HepG2 (cell line): ENCODE measurements at places on chromosomes 12 and 14.

- DNase-seq, result no peak
These were observed 49.2 kb downstream of the DAD1 start for GRCh38 chr14:22539831-22540230.

DNA sequence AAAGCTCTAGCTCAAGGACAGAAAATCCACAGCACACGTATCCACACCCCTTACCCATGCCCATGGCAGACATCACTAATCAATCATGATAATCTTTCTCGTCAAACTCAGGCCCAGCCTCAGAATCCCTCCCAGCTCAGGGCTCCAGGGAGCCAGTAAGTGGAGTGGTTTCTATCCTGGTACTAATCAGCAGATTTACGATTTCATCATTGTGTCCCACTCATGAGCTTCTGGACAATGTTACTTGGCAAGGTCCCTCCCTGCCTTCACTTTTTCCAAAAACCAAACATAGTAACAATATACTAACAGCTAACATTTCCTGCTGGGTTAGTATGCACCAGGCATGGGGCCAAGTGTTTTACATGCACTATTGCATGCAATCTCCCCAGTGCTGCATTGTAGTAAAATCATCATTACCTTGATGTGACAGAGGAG lies 45.8 kb upstream of the NCOR2 start:
- no peak for DNase-seq

GRCh38 chr12:120498870-120499515 lies 3.1 kb downstream of the DYNLL1 start:
- no peak for DNase-seq

DNA sequence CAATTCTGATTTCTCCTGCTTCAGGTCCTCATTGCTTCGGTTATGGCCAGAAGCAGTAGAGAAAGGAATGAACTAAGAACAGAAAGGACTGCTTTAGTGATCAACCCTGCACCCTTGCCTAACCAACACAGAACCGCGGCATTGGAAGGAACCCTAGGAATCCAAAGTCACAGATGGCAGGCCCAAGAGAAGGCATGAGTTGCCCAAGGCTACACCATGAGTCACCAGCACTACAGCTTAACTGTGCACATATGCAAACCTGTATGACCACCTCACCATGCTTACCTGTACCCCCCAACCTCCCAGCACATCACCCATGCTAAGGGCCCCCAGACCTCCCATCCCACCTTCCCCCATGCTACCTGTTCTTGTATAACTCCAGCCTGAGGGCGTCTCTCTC lies 25.9 kb upstream of the BLTP3B start:
- DNase-seq, result no peak

GRCh38 chr14:49977126-49977841 lies 84.4 kb downstream of the ARF6 start:
- DNase-seq, result no peak

DNA sequence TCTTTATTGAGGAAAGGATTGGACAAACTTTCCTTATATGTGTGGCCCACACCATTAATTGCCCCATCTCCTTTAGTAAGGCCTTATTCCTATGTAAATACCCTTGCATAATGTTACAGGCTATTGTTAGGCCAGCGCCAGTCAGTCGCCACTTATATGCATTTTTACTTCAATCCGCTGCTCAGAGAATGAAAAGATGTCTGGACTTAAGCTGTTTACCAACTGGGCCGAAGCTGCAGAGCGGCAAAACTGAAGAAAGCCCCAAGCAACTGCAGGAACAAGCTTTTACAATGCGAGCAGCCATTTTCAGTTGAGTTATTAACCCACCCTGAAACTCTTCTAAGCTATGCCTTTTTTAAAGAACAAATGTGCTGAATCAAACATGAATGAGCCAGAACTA lies 92.1 kb upstream of the OTX2 start:
- DNase-seq, result no peak

DNA sequence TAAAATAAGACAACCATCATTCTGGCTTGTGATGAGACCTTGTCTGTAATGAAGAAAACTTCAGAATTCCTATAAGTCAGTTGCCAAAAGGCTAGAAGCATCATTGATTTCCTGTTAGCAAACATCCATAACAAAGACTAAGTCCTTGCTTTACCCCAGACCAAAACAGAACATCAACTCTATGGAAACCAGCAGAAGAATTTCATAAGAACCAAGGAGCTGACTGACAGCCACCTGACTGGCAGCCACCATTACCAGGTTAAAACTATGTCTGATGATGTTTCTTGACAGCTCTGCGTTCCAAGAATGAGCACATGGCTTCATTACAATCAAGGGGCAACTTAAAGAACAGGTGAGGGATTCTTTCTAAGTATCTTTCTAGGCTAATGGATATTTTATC lies 29.3 kb downstream of the HECTD4 start:
- no peak for DNase-seq

- DNase-seq, result no peak
These were observed 201.2 kb downstream of the DAD1 start for GRCh38 chr14:22387776-22388241.

GRCh38 chr12:132559652-132560363 lies 50.6 kb downstream of the LRCOL1 start:
- peak; percentile 6 for DNase-seq

DNA sequence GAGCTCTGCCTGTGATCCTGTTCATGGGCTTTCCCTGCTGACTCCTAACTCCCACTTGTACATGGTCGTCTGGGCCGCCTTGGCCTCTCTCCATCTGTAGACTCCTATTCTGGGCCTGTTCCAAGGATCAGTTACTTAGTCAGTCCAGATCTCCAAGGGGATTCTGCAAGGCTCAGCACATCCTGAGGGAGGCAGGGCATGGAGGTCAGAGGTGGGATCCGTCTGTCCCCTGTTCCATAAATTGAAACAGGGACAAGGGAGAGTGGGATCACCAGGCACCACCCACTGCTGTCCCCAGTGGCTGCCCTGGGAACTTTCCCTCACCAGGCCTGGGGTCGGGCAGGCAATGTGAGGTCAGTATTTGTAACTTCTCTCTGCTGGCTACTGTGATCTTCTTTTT lies 43.5 kb downstream of the KCTD10 start:
- DNase-seq, result no peak

DNA sequence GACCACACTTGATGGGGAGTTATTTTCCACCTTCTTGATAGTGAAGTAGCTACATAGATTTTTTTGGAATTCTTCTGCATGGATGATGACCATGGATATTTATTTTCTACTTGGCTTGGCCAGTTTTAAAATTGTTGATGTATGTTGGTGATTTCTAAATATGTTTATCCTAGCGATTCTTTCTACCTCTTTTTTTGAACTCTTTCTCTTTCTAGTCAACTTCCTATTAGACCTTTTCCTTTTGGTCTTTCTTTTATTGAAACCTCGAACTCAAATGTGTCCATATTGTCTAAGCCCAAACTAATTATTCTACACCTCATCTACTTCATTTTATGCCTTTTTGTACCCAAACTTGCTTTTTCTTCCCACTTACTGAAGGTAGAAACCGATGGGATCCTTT lies 37.0 kb downstream of the CCDC91 start:
- DNase-seq, result no peak

DNA sequence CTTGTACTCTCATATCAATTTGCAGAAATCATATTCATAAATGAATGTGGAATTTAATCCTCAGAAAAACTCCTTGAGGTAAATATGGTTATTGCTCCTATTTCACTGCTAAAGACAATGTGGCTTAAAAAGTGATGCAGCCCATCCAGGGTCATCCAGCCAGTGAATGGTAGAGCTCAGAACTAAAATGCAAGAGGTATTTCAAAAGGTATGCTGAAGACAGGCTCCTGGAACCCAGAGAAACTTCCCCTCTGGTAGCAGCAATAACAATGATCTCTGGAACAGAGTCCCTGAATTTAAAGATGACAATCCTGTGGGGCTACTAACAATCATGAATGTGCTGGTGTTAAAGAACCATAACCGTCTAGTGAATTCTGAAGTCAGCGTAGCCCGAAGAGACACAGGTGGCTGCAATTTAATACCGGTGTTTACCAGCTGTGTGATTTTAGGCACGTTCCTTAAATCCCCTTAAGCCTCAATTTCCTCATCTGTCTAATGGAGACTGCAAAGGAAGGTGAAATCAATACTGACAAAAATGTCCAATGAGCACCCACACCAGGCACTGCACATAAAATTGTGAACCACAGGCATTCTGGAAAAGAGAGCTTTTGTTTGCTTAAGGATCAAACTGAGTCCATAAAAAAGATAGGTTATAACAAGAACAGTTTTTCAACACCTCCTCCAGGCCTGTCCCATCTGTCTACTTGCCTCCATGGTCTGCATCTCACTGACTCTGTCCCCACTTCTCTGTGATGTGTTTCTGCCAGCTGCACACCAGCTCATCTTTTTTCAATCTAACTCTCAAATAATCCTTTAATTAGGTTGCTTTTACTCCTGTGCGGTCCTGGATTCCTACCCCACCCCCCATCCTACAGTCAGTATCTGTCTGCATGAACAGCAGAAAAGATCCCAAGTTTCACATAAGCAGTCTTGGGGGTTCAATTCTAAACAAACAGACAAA lies 10.5 kb downstream of the TM7SF3 start:
- no peak for DNase-seq

DNA sequence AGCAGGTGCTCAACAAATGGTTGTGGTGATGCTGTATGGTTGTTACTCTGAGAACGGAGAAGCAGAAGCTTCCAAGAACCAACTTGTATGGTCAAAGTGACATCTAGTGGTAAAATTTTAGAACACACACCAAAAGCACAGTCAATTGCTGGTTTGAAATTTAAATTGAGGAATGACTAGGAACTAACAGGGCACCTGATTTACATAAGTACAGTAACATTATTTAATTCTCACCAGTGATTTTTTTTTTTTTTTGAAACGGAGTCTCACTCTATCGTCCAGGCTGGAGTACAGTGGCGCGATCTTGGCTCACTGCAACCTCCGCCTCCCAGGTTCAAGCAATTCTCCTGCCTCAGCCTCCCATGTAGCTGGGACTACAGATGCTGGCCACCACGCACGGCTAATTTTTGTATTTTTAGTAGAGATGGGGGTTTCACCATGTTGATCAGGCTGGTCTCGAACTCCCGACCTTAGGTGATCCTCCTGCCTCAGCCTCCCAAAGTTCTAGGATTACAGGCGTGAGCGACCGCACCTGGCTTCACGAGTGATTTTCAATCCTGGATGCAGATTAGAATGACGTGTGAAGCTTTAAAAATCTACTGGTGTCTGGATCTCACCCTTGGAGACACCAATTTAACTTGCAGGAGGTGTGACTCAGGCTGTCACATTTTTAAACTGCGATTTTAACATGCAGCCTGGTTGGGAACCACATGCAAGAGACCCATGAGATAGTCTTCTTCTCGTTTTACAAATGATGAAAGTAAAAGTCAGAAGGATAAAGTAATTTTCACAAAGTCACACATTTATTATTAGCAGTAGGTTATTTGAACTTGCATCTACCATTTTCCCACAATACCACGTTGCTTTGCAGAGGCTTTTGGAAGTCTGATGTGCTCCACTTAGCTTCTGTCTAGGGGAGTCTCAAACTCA lies 14.1 kb upstream of the NUMB start:
- DNase-seq, result peak; percentile 64

- no peak for DNase-seq
These were observed 15.5 kb downstream of the CCDC63 start for GRCh38 chr12:110862329-110862728.

DNA sequence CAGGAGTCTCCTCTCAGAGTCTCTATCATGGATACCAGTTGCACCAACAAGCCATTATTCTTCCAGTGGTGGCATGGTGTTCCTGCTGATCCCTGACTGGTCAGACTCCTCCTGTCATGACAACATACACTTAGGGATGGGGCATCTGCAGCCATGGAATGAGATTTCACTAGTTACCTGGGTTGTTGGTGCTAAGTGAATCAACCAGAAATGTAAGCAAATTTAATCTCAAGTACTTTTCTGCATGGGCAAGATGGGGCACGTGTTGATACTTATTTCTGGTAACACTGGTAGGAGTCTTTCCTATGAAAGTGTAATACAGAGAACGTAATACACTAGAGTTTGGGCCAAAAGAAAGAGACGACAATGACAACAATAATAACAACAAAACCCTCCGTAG lies 211.5 kb upstream of the FOXN3 start:
- no peak for DNase-seq

DNA sequence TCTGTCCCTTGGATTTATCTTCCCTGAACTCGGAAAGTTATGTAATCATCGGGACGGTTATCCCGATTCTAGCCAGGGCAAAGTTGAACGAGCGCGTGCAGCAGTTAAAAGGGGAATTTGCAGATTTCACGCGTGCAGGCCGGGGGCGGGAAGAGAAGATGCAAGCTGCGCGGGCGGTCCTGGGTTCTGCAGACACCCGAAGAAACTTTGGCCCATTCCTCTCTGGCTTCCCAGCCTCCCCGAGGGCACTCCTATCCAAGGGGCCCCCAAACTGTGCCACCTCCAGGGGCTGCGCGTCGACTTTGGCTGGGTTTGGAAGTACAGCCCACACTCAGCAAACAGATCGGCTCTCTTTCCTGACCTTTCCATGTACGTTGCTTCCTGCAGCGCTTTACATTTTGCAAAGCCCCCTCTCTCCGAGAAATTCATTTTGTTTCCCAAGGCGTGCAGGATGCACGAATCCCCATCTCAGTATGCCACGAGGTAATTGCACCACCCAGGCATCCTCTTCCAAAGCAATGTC lies 941 bp upstream of the PPP1CC start:
- no peak for DNase-seq

DNA sequence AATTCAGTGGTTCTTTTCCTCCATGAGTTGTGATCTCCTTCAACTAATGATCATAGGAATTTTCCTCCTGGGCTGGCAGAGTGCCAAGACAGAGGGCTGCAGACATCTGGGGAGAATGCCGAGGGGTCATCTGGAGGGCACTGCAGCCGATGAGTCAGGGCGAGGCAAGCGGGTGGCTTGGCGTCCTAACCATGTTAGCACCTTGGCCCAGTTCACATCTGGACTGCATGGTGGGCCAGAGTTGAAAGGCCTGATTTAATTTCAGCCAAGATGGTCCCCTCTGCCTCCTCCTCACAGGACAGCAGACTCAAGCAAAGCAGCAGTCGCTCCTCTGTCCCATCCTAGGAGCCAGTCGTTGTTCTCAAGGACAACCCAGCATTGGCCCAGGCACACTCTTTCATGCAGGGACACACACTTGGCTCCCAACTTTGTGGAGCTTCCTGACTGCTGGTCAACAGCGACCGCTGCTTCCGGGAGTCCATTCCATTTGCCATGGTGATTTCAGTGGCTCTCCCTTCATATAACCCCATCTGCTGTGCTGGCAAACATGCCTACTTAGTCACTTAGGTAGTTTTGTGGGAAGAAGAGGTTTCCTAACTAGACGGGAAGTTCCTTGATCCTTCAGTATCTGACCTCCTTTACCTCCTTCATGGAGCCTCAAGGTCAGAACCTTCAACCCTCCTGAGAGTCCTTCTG lies 161.8 kb downstream of the TTC8 start:
- no peak for DNase-seq

DNA sequence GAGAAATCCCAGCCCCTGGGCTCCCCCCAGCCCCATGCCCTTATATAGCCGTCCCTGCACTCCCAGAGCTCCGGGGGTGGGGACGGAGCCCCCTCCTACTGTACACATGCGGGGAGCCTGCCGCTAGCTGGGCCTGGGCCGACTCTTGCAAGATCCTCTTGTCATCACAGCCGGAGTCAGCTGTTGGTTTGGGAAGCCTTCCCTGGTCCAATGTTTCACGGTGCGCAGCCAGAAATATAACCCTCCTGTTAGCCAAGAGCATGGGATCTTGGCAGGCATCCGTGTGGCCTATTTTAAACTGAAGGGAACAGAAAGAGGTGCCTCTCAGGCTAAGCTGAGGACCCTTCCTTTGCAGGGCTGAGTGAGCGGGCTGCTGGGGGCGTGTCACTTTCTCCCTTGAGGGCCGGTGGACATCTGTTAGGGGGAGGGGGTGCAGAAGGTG lies 175.3 kb downstream of the TSPAN9 start:
- DNase-seq, result no peak
